Kasumi-1 (cell line): ENCODE measurements at places on chromosomes 1 and 21.
A peak's percentile ranks its signal among the peaks of the same experiment; 100 is the strongest.

DNA sequence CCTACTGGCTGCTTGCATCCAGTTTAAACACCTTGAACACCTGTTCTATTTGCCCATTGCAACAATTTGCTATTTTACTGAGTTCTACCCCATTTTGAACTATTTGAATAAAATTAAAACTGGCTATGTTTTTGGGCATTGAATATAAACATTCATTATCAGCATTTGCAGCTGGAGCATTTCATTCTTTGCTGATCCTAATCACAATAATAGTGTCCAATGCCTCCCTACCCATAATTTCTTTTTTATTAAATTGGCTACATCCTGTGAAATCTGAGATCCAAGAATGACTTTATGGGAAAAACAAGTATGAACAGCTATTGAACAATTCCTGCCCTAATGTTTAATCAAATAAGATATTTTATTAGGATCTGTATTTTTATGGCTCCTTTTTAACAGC is 447.9 kb downstream of the PLA2G4A start:
- DNase-seq, result no peak

- DNase-seq, result no peak
Observed at GRCh38 chr1:44660176-44660575, 14.1 kb downstream of the TMEM53 start.

- DNase-seq, result no peak
Observed at GRCh38 chr1:232149287-232150201, 480.4 kb downstream of the SIPA1L2 start.

- peak; percentile 21 for DNase-seq
Observed at GRCh38 chr1:155126556-155127104, 1.0 kb upstream of the EFNA1 start.

DNA sequence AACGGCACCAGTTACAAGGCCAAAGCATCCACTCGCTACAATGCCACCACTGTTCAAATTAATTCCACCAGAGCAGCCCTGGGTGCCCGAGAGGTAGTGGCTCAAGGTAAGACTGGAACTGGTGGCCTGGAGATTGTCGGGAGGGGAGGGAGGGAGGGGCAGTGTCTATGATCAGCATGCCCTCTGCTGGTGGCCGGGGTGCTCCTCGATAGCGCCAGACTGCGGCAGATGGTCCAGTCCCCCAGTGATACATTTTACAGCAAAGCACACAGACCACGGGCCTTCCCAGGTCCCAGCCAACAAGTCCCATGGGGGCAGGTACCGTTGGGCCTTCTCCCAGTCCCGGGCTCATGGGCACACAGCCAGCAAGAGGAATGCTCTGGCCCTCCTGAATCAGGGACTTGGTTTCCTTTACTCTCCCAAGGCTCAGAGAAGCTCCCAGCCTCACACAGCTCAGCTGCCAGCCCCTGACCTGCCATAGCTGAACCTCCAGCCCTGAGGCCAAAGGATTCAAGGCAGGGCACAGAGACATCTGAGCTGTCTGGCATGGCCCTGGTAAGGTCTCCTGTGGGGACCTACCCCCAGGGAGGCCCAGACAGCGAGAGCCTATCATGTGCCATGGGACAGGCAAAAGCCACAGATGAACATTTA is 15.3 kb downstream of the ACOT7 start:
- DNase-seq, result no peak

- DNase-seq, result peak; percentile 83
Observed at GRCh38 chr1:21175324-21175669, 1.4 kb downstream of the EIF4G3 start.

DNA sequence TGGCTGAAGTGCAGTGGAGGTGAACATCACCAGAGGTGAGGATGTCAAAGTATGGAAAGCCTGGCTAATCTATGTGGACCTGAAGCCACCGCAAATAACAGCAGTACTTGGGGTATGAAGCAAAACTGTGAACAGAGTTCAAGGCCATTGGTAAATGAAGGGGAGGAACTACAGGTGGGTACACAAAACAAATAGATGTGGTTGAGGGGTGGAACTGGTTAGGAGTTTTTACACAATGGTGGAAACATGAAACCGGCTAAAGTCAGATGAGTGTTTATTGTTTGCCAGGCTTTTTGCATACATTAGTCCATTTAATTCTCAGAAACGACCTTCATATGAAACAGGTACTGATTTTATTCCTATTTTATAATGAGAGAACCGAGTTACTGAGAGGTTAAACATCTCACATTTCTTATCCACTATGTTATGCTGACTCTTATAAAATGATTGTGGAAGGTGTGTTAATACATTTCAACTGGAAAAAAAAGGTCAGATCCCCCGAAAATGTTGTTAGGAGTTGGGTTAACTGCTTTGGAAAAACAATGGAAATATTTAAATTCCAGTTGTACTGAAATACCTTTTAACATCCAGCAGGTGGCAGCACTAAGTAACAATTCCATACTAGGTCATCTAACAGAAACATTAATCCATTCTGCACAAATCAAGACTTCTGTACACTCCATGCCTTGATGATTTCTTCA is 44.3 kb upstream of the GTF2B start:
- peak; percentile 74 for DNase-seq

GRCh38 chr1:236753516-236753915 is 41.6 kb upstream of the MTR start:
- peak; percentile 76 for DNase-seq

GRCh38 chr1:53896635-53897229 is 2.7 kb downstream of the DIO1 start:
- DNase-seq, result no peak
